ENCODE measurements at places on chromosomes 5 and 9. TPM values are rescaled to one million over a fixed set of nuclear protein-coding genes. Genes with fewer than 3 reads are reported as not detected.

C9orf50 gene
- polyA plus RNA-seq: 0.26 TPM

KCNV2 gene
- polyA plus RNA-seq: 0.12 TPM

GRCh38 chr9:113963017-113963620 lies 87.0 kb downstream of the ZNF618 start:
- DNase-seq: no peak

DNA sequence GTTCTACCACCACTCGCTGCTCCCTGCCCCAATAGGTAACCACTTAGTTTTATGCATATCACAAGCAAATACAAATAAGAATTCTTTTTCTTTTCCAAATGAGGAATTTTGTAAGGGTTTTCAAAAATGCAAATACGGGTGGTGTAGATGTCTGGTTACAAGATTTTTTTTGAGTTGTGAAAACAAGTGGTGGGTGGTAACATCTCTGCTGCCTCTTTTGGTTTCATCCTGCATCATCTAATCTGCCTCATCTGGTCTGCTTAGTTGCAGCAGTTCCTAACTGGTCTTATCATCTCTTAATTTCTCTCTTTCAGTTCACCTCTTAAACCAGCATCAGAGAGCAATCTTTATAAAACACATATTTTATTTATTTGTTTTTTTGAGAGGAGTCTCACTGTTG lies 5.3 kb downstream of the NFX1 start:
- DNase-seq: no peak

DNA sequence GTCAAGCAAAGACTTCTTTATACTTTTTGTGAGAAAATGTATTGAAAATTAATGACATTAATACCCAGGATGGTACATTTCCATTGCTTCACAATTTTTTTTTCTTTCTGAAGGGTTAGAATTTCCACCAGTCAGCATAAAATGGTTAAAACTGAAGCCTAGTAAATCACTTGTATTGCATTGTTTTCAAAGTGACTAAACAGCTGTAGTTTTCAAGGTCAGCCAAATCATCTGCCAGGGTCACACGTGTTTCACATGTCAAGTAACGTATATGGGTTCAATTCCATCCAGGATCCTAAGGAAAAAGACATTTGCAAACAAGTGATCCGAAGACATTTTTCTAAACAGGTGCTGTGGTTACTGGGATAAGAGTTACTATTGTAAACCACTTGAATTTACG lies 574.2 kb downstream of the RAB3C start:
- DNase-seq: no peak
